A549 treated with Mapracorat at 1 μM for 4 hours (cell line): ENCODE measurements at places on chromosomes 2 and 18. TPM values are rescaled to one million over a fixed set of nuclear protein-coding genes. Genes with fewer than 3 reads are reported as not detected.

RASGRP3 gene
- total RNA-seq, result 0.43 to 1.1 TPM (median 0.71 TPM) in 5 replicates

PSTPIP2 gene
- 0.17 to 0.52 TPM (median 0.23 TPM) in 5 replicates for total RNA-seq

TXNDC2 gene
- 0.06 to 0.45 TPM (median 0.19 TPM) in 5 replicates for total RNA-seq

CNTNAP5 gene
- not detected in 5 replicates for total RNA-seq

RAB6C gene
- not detected in 5 replicates for total RNA-seq

KIAA2012 gene
- not detected in 5 replicates for total RNA-seq

POTEJ gene
- total RNA-seq, result not detected in 5 replicates

EVA1A gene
- total RNA-seq, result 7.8 to 14.0 TPM (median 9.1 TPM) in 5 replicates

SLC25A12 gene
- 13.5 to 15.7 TPM (median 14.0 TPM) in 5 replicates for total RNA-seq

KCNG2 gene
- not detected in 5 replicates for total RNA-seq

SALL3 gene
- total RNA-seq, result not detected in 5 replicates

SLC4A5 gene
- 0.07 to 0.41 TPM (median 0.36 TPM) in 5 replicates for total RNA-seq

IL37 gene
- not detected in 5 replicates for total RNA-seq
